ENCODE measurements at places on chromosomes 7 and 10.
A peak's percentile ranks its signal among the peaks of the same experiment; 100 is the strongest.

GRCh38 chr7:142299237-142299781 is 41.5 kb upstream of the PRSS58 start:
- DNase-seq: no peak

GRCh38 chr7:129865093-129865924 is 87.5 kb downstream of the UBE2H start:
- no peak for DNase-seq

GRCh38 chr7:85686401-85687181 is 499.7 kb upstream of the SEMA3D start:
- no peak for DNase-seq

GRCh38 chr10:130023454-130024230 is 59.6 kb upstream of the EBF3 start:
- DNase-seq: no peak

DNA sequence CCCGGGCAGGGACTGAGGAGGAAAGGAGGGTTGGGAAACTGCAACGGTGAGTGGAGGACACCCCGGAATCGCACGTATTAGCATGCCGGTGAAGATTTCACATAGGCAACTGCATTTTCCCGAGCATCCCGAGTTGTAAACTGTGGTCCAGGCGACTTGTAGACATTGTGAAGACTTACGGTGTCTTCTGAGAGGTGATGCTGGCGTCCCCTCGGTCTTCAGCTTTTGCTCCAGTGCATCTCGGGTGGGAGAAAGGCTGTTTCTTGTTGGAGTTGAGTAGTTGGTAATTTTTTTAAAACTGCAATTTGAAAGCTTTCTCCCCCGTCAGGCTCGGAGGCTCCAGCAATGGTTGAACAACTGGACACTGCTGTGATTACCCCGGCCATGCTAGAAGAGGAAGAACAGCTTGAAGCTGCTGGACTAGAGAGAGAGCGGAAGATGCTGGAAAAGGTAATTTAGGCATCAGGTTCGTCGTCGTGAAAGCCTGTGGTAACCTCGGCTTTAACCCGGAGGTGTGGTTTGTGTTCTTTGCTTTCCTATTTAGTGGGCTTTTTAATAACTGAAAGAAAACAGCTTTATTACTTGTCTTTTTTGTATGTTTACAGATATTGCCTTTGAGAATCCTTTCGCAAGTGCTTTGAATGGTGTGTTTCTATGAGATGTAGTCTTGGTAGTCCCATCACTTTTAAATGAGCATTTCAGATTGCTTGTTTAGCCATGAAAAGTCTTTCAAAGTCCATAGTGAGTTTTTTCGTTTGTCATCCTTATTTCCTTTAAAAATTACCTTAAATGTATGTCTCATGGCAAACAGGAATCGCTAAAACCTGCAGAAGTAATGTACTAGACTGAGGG is 687 bp downstream of the HELLS start:
- no peak for DNase-seq

- no peak for DNase-seq
Observed at GRCh38 chr7:42624471-42624870, 287.4 kb downstream of the C7orf25 start.

DNA sequence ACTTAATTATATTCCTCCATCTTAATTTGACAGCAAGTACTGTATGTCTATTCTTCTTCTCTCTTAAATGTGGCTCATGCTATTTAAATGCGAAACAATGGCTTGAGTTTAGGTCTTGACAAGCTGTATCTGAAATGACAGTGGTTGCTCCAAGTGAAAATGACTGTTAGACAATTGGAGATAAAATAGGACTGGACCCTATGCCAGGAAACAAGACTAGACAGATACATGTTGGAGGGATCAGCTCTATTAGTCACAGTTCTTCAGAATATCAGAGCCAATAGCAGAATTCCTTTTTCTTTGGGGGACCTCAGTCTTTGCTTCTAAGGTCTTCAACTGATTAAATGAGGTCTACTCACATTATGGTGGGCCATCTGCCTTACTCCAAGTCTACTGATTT is 25.8 kb downstream of the KIAA1217 start:
- no peak for DNase-seq

DNA sequence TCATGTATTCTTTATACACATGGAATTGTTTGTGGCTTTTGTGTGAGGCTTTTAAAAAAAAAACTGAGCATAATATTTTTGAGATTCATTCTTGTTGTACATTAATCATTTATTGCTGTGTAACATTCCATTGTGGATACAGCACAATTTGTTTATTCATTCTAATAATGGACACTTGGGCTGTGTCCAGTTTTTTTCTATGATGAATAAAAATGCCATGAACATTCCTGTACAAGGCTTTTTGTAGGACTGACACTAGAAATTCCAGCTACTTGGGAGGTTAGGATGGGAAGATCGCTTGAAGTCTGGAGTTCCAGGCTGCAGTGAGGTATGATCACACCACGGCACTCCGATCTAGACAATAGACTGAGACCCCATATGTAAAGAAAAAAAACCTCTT is 254.3 kb upstream of the CACNA2D1 start:
- DNase-seq: no peak

DNA sequence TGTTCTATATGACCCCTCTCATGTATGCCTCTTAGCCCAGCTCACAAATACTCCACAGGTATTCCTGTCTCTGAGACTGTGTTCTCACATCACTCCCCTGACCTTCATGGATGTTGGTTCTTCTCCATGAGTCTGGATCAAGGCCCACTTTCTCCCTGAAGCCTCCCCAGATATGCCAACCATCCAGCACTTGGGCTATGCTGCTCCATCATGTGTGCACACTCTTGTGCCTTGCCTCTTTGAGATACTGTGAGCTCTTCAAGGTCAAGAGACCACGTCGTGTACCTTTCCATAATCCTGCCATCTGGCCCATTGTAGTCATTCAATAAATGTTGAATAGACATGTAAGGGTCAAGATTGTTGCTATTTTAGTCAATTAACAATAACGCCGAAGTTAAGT is 30.1 kb upstream of the TM9SF3 start:
- no peak for DNase-seq

GRCh38 chr7:80273327-80273726 is 138.7 kb downstream of the GNAI1 start:
- DNase-seq: no peak

- DNase-seq: no peak
Observed at GRCh38 chr7:136036336-136036735, 59.2 kb upstream of the MTPN start.

GRCh38 chr10:27153845-27154193 is 365 bp downstream of the YME1L1 start:
- DNase-seq: peak; percentile 5

- DNase-seq: no peak
Observed at GRCh38 chr10:88765816-88766215, 6.0 kb downstream of the LIPN start.

DNA sequence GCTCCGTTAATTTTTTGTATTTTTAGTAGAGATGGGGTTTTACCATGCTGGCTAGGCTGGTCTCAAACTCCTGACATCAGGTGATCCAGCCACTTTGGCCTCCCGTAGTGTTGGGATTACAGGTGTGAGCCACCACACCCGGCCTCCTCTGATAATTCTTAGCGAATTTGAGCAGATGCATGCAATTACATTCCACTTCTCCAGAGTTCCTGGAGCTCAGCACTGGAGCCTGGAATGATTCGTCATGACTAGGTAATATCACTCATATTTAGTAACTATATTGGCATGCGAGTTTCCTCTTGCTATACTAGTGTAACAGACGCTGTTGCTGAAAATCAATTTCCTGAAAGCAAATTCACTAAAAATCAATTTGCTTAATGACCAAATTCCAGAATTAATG is 86.8 kb downstream of the MKX start:
- DNase-seq: no peak

Data from stimulated activated CD8-positive, alpha-beta memory T cell treated with anti-CD3 and anti-CD28 coated beads, Interleukin-2, amount 100 ng/mL, for 48 hours (primary cell).